ENCODE measurements at places on chromosomes 5 and 9.

- DNase-seq, result peak; percentile 44
Measured at GRCh38 chr9:109314011-109314531, 6.8 kb downstream of the EPB41L4B start.

DNA sequence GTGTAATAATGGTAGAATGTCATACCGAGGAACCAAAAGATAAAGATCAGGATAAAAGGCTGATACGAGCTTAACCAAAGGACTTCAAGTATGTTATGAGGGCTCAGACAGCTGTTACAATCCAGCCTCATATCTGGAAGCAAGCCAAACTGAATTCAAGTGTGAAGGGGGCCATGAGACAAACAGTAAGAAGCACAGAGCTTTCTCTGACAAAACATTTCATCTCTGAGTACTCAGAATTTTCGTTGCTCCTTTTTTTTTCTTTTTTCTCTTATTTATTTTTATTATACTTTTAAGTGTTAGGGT, 52.9 kb upstream of the CD180 start:
- DNase-seq, result no peak

DNA sequence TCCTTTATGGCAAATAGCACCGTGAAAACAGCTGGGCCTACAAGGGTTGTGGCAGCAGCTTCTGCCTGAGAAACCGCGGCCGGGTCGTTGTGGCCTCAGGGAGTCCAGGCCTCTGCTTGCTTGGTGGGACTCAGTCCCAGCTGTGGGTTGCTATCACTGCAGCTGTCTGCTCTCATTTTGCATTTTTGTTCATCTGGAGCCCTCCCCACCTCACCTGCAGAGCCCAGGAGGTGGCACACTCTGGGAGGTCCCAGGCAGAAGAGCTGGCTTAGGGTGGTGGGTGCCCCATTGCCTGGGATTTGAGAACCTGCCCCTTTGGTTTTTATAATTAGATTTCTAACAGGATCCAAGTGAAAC, 138.4 kb downstream of the GADD45G start:
- DNase-seq, result no peak

DNA sequence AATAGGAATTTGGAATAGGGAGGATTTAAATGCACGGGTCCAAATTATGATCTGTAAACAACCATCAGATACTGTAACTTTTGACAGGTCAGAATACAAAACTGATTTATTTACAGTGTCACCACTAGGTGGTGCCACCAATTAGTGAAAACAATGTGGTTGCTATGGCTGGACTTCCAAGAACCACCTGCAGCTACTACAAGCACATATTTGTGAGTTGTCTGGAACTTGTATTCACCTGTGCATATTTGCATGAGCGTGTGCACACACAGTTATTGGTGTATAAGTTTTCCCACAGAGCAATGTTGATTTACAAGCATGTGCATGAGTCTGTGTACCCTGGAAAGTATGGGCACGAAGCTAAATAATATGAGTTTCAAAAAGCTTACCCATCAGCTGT, 3.0 kb upstream of the HRCT1 start:
- DNase-seq, result peak; percentile 76

GRCh38 chr5:35540002-35540401, 77.7 kb upstream of the SPEF2 start:
- no peak for DNase-seq

- DNase-seq, result no peak
Measured at GRCh38 chr5:78243639-78244038, 50.9 kb downstream of the AP3B1 start.

DNA sequence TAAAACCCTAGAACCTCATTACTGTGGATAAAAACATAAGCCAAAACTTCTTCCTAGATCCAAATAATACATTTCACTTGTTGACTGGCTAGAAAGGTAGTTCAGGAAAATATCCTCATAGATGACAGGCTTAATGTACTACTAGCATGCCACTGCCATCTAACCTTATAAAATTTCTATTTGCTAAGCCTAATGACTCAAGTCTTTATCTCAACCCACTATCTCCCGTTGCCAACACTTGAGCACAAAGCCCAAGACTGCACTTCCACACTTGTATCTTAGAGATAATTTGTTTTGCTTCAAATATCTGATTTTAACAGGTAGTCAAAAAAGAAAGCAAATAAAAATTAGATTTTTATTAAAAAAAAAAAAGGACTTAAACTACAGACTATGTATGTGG, 42.7 kb downstream of the FBXL17 start:
- peak; percentile 4 for DNase-seq

- no peak for DNase-seq
Measured at GRCh38 chr5:589588-589987, 22.6 kb upstream of the CEP72 start.

GRCh38 chr9:86764221-86764624, 183.1 kb downstream of the GAS1 start:
- DNase-seq, result no peak

GRCh38 chr9:89670114-89670513, 65.3 kb downstream of the GADD45G start:
- no peak for DNase-seq

- DNase-seq, result no peak
Measured at GRCh38 chr5:150613991-150614660, 26.3 kb upstream of the SYNPO start.

GRCh38 chr5:60856066-60856465, 12.0 kb upstream of the ELOVL7 start:
- DNase-seq, result peak; percentile 78

DNA sequence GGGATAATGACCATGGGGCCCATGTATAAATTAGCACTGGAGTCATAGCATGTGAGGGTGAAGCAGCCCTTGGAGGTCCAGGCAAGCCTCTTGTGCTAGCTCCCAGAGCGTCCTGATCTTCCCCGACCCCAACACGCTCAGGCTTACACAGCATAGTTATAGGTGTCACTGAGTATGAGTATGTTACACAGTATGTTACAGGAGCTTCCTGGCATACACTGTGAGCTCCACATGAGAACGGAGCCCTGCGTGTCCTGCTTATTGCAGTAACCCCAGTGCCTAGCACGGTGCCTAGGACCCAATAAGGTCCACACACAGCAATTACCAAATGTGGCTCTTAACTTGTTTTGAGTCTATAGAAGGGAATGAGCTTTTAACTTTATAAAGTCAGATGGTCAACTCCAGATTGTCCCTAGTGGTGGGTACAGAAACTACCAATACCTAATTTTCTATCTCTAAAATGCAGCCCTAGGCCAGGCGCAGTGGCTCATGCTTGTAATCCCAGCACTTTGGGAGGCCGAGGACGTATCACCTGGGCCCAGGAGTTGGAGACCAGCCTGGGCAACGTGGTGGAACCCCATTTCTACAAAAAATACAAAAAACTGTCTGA, 64.1 kb downstream of the PLAC8L1 start:
- DNase-seq, result no peak

- DNase-seq, result no peak
Measured at GRCh38 chr5:89855417-89855816, 554.1 kb downstream of the CETN3 start.

DNA sequence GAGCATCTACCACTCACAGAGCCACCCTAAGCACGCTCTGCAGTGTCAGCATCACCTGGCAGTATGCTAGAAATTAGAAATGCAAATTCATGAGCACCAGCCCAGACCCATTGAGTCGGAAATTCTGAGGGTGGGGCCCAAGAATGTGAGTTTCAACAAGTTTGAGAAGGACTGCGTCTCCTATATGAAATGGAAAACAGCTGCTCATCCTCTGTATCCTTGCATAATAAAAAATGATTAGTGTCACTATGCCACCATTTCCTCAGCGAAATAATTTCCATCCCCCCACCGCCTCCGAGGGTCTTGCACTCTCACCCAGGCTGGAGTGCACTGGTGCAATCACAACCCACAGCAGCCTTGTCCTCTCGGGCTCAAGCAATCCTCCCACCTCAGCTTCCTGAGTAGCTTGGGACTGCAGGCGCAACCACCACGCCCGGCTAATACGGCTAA, 1.3 kb upstream of the IQGAP2 start:
- no peak for DNase-seq

GRCh38 chr5:135203593-135204036, 169.6 kb upstream of the PITX1 start:
- DNase-seq, result no peak

GRCh38 chr5:89435347-89435746, 552.4 kb upstream of the MEF2C start:
- DNase-seq, result no peak

- DNase-seq, result no peak
Measured at GRCh38 chr5:5782402-5782801, 359.9 kb downstream of the ICE1 start.

GRCh38 chr9:9631284-9631683, 981.5 kb downstream of the PTPRD start:
- DNase-seq, result peak; percentile 43

GRCh38 chr5:34500236-34500847, 155.8 kb upstream of the RAI14 start:
- peak; percentile 56 for DNase-seq

DNA sequence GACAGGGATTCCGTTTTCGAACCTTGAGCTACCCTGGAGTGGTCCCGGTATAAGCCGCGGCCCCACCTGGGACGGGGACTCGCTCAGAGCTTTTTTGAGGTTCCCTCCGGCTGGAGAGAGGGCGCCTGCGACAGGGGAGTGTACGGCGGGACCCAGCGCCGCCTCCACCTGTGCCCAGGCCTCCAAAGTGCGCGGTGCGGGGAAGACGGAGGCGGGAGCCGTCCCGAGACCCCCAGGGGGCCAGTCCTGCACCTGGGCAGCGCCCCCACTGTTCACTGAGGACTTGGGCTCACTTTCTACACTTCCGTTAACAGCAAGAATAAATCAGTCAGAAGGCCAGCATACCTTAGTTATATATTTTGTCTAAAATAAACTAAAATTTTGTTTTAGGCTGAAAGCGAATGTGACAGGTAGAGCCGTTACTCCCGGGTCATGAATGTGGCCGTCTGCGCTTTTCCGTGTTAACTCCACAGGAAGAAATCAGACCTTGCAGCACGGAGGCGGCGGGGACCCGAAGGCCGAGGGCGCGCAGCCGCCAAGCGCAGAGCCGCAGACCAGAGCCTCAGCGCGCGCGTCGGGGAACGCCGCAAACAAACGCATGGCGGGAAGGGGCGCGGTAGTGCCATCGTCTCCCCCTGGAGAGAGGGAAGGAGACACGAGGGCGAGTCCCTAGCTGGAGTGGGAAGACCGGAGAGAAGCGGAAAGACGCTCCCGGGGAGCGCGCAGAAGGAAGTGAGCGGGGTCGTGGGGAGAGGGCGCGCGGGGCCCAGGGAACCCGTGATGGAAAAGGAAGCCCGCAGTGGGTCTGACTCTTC, 14.1 kb downstream of the TRIM7 start:
- DNase-seq, result no peak

- peak; percentile 35 for DNase-seq
Measured at GRCh38 chr9:38671748-38672147, 48.2 kb downstream of the FAM240B start.

- no peak for DNase-seq
Measured at GRCh38 chr9:124020520-124021384, 9.2 kb downstream of the LHX2 start.
